RPMI7951 (cell line): ENCODE measurements at places on chromosomes 2 and 18. TPM values are rescaled to one million over a fixed set of nuclear protein-coding genes. Genes with fewer than 3 reads are reported as not detected.

LYPD1 gene
- total RNA-seq = 20.3 and 23.7 TPM in 2 replicates

B3GNT7 gene
- total RNA-seq = 0.49 and 0.60 TPM in 2 replicates

KHK gene
- 4.1 and 5.8 TPM in 2 replicates for total RNA-seq

NDUFV2 gene
- 155 and 199 TPM in 2 replicates for total RNA-seq

THADA gene
- total RNA-seq = 17.6 and 22.0 TPM in 2 replicates

LBX2 gene
- 6.7 and 10.6 TPM in 2 replicates for total RNA-seq

SS18 gene
- 108 and 120 TPM in 2 replicates for total RNA-seq

ALS2 gene
- total RNA-seq = 25.9 and 26.4 TPM in 2 replicates

PLEKHH2 gene
- total RNA-seq = 0.59 and 0.72 TPM in 2 replicates

TANC1 gene
- total RNA-seq = 19.3 and 24.4 TPM in 2 replicates

CXCR1 gene
- not detected in 2 replicates for total RNA-seq

REG1B gene
- total RNA-seq = not detected in 2 replicates

SPEG gene
- total RNA-seq = 32.7 and 33.3 TPM in 2 replicates

CNGA3 gene
- total RNA-seq = not detected in 2 replicates

ACTG2 gene
- total RNA-seq = 2.0 and 2.9 TPM in 2 replicates

TEKT4 gene
- not detected in 2 replicates for total RNA-seq

UGT1A5 gene
- total RNA-seq = not detected in 2 replicates

MC5R gene
- total RNA-seq = 0.49 TPM in 1 of 2 replicates, not detected in the other

RSAD2 gene
- 1.3 and 3.6 TPM in 2 replicates for total RNA-seq

RFTN2 gene
- 1.7 and 2.0 TPM in 2 replicates for total RNA-seq

CCNT2 gene
- total RNA-seq = 21.6 and 25.6 TPM in 2 replicates

VWA3B gene
- 0.29 TPM in 1 of 2 replicates, not detected in the other for total RNA-seq

CASP10 gene
- 7.4 and 8.5 TPM in 2 replicates for total RNA-seq

CRYBA2 gene
- 0.20 TPM in 1 of 2 replicates, not detected in the other for total RNA-seq

PLEKHM3 gene
- total RNA-seq = 6.7 and 6.8 TPM in 2 replicates

RAB6C gene
- not detected in 2 replicates for total RNA-seq

TRMT61B gene
- total RNA-seq = 14.5 and 29.2 TPM in 2 replicates

OTOS gene
- total RNA-seq = 1.7 TPM in 1 of 2 replicates, not detected in the other

DYNC2LI1 gene
- total RNA-seq = 24.2 and 27.4 TPM in 2 replicates

SCG2 gene
- total RNA-seq = 57.7 and 79.7 TPM in 2 replicates

INPP1 gene
- 13.3 and 13.5 TPM in 2 replicates for total RNA-seq

VIT gene
- total RNA-seq = 0.88 and 2.9 TPM in 2 replicates

IL18R1 gene
- 0.10 TPM in 1 of 2 replicates, not detected in the other for total RNA-seq

NGEF gene
- 35.4 and 38.4 TPM in 2 replicates for total RNA-seq

HAAO gene
- not detected in 2 replicates for total RNA-seq

C2orf15 gene
- 0.24 TPM in 1 of 2 replicates, not detected in the other for total RNA-seq

HES6 gene
- 8.3 and 22.7 TPM in 2 replicates for total RNA-seq

RAMP1 gene
- total RNA-seq = 6.2 and 18.6 TPM in 2 replicates

DNER gene
- total RNA-seq = 109 and 126 TPM in 2 replicates

ALPI gene
- not detected in 2 replicates for total RNA-seq

CNRIP1 gene
- total RNA-seq = 50.5 and 53.9 TPM in 2 replicates

TDRD15 gene
- not detected in 2 replicates for total RNA-seq

MAP3K19 gene
- total RNA-seq = not detected in 2 replicates

MSTN gene
- not detected in 2 replicates for total RNA-seq

SULT6B1 gene
- not detected in 2 replicates for total RNA-seq

MERTK gene
- 0.10 TPM in 1 of 2 replicates, not detected in the other for total RNA-seq
